Activated CD4-positive, alpha-beta T cell treated with anti-CD3 and anti-CD28 coated beads for 1 hour (primary cell): ENCODE measurements at places on chromosomes 5 and 9.

GRCh38 chr5:92713335-92713743 is 867.7 kb downstream of the NR2F1-AS1 start:
- no peak for DNase-seq

GRCh38 chr9:124140941-124141568 is 116.7 kb upstream of the NEK6 start:
- DNase-seq: no peak

- no peak for DNase-seq
Observed at GRCh38 chr9:90890146-90890810, 88.7 kb downstream of the SYK start.

DNA sequence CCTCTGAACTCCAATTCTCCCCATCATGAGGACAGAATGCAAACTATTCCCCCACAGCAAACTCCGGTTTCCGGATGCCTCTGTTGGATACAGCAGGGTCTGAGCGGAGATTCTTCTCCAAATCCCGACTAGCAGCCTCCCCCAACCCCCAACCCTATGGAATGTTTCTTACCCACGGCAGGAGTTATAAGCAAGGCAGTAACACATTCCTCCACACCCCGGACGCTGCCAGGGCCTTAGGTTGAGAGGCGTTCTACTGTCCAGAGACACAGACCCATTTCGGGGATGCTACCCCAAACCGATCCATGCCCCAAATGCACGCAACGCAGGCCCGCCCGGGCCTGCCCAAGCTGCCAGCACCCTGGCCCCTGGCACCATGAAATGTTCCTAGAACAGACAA is 85.6 kb upstream of the LMX1B start:
- no peak for DNase-seq

- DNase-seq: no peak
Observed at GRCh38 chr9:5708414-5708813, 79.5 kb downstream of the RIC1 start.

- DNase-seq: no peak
Observed at GRCh38 chr9:132192728-132193127, 30.9 kb downstream of the NTNG2 start.

- DNase-seq: no peak
Observed at GRCh38 chr9:26263478-26263877, 585.2 kb upstream of the TUSC1 start.

GRCh38 chr9:31168161-31168560 is 1216.3 kb upstream of the ACO1 start:
- DNase-seq: no peak

- DNase-seq: no peak
Observed at GRCh38 chr5:31120642-31120948, 72.9 kb upstream of the CDH6 start.
